ENCODE measurements at places on chromosomes 13 and 19. TPM values are rescaled to one million over a fixed set of nuclear protein-coding genes. Genes with fewer than 3 reads are reported as not detected.

Gene NLRP9
- total RNA-seq: not detected

Gene C19orf85
- not detected for total RNA-seq

Gene SLC17A7
- not detected for total RNA-seq

Gene STRN4
- 90.7 TPM for total RNA-seq

Gene SRRM5
- total RNA-seq: not detected

Gene SIGLECL1
- not detected for total RNA-seq

Gene B3GLCT
- 18.9 TPM for total RNA-seq

Gene FGF22
- not detected for total RNA-seq

Gene NLRP11
- not detected for total RNA-seq

Gene NRTN
- 0.13 TPM for total RNA-seq

Gene CEACAM3
- total RNA-seq: not detected

Gene TTYH1
- total RNA-seq: not detected

Gene MIA
- total RNA-seq: 0.20 TPM

Gene NLRP4
- total RNA-seq: not detected

Gene UHRF1
- total RNA-seq: 139 TPM

Gene AMER2
- not detected for total RNA-seq

Gene LMTK3
- 0.04 TPM for total RNA-seq

Gene LRG1
- 0.13 TPM for total RNA-seq

Gene ELSPBP1
- not detected for total RNA-seq

Gene LPAR2
- total RNA-seq: 0.53 TPM

Gene SYNGR4
- total RNA-seq: not detected

Gene AZU1
- not detected for total RNA-seq

Gene PRR22
- total RNA-seq: 0.33 TPM

Gene SHISA7
- not detected for total RNA-seq

Gene KLK7
- not detected for total RNA-seq

Gene MAN2B1
- 27.1 TPM for total RNA-seq

Gene ZNF547
- total RNA-seq: 2.9 TPM

Gene CELF5
- total RNA-seq: not detected

Gene RFPL4A
- 0.13 TPM for total RNA-seq

Gene SLITRK6
- not detected for total RNA-seq

Gene TNFSF9
- 0.40 TPM for total RNA-seq

Gene ZNF615
- total RNA-seq: 16.7 TPM

Gene ZNF845
- total RNA-seq: 7.1 TPM

Gene C19orf38
- total RNA-seq: not detected

Gene OSCAR
- 0.07 TPM for total RNA-seq

Gene ZNF284
- total RNA-seq: 2.6 TPM

Gene CGB8
- total RNA-seq: not detected

Gene ICAM5
- total RNA-seq: 0.25 TPM
